ENCODE measurements at places on chromosomes 5 and 9.

- DNase-seq = no peak
These were observed 63.9 kb downstream of the ADAMTS12 start for GRCh38 chr5:33827885-33828284.

- DNase-seq = peak; percentile 42
These were observed 53.6 kb upstream of the RANBP6 start for GRCh38 chr9:6068983-6069382.

- no peak for DNase-seq
These were observed 42.0 kb downstream of the SLC1A3 start for GRCh38 chr5:36648426-36648825.

- DNase-seq = no peak
These were observed 18.4 kb upstream of the TTLL11 start for GRCh38 chr9:122111413-122112085.

GRCh38 chr5:146474065-146474464 is 26.9 kb downstream of the TCERG1 start:
- no peak for DNase-seq

DNA sequence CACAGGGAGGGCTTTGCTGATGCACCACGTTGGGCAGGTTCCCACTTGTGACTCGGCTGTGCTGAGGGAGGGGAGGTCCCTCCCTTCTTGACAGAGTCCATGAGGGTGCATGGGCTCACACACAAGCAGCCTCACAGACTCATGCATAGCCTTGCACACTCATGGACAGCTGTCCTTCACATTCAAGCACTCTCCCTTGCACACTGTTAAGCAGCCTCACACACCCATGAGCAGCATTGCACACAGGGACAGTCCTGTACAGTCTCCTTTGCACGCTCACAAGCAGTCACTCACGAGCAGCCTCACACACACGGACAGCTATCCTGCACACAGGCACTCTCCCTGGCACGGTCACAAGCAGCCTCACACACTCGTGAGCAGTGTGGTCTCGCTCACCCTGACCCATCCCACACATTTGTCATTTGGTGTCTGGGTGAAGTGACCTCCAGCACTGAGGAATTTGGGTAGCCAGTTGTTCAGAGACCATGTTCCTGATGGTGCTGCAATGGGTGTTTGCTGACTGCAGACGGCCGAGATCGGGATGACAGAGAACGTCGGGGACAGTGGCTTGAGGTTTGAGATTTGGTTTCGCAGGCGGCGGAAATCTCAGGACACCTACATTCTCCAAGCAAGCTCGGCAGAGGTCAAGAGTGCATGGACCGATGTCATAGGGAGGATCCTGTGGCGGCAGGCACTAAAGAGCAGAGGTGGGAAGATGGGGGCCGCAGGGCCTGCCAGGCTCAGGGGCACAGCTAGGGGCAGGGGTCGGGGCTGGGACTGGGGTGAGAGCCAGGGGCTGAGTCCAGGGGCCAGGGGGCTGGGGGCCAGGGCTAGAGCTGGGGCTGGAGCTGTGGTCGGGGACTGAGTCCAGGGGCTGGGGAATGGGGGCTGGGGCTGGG is 17.7 kb upstream of the LRRC14B start:
- no peak for DNase-seq

DNA sequence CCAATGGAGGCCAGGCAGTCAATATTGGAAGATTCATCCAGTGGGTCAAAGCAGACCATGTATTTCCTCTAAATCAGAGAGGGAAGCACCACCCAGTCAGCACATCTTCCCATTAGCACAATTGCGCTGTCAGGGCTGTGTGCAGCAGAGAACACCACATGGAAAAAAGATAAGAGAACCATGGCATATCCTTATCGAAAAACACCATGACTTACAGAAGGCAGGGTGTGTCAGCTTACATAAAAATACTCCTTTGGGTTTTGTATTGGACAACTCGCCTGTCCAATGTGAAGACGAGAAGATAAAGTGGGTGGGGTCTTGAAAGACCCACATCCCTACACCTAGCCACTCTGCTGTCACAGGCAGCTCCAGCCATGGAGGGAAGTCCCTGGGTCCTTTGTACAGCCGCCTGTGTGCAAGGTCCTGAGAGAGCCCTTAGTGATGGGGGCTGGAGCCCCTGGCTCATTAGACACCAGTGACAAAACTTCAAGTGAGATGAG is 71.9 kb upstream of the SPATA31E1 start:
- DNase-seq = no peak

DNA sequence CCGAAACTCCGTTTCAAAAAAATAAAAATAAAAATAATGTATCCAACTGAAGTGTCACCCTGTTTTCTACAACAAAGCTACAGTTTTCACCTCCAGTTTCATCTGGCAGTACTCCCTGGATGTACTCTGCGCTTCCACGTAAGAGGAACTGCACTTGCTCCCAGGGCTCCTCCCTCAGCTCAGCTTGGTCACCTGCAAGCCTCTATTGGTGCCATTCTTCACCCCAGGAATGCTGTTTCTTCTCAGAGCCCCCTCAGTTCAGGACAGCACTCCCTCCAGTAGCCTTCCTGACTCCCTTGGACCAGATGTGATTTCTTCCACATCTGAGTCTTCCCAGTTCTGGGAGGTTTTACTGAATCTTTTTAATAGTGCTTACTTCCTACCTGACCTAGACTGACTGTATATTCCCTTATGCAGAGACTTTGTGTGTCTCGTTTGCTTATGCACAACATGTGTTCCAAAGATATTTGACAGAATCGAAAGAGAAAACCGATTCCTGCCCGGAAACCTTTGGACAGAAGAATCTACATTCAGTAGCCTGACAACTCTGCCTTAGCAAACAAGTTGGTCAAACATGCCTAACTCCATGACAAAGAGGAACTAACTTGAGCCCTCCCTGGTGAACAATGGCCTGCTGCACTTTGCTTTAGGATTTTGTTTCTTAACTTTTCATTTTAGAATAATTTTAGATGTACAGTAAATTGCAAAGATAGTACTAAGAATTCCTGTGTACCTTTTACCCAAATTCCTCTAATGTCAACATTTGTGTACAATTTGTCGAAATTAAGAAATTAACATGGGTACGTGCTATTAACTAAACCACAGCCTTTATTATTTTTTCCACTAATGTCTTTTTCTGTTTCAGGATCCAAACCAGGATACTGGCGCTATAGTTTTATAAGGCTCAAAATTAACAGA is 814 bp downstream of the CCDC125 start:
- no peak for DNase-seq

GRCh38 chr9:35741740-35742139 is 7.3 kb downstream of the GBA2 start:
- peak; percentile 20 for DNase-seq

GRCh38 chr9:34647084-34647403 is 569 bp downstream of the GALT start:
- no peak for DNase-seq

- no peak for DNase-seq
These were observed 243.1 kb downstream of the AUH start for GRCh38 chr9:91118704-91119025.

- DNase-seq = no peak
These were observed 59.7 kb downstream of the TENT4A start for GRCh38 chr5:6772886-6773285.

DNA sequence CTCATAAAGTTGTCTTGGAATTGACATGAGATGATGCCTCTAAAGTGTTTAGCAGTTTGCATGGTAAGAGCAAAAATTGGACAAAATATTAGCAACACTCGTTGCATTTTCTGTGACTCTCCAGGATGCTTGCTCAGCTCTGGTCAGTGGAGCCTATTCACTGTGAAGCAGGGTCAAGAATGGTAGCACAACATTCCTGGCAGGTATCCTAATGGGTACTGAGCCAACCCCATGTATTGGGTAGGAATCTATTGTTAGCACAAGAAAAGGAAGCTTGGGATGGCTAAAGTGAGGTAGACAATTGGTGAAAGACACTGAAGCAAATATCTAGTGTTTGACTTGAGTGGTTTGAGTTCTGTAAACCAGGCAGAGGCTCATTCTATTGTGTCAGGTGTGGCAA is 10.4 kb upstream of the ACTBL2 start:
- DNase-seq = no peak

Measured in CD4-positive, alpha-beta T cell treated with Interferon alpha-2 for 1 hour (primary cell).